ENCODE measurements at places on chromosomes 11 and 22.

GRCh38 chr11:34154059-34154875 lies 48.8 kb downstream of the NAT10 start:
- no peak for DNase-seq

- DNase-seq, result no peak
Observed at GRCh38 chr11:612201-612960, 3.4 kb downstream of the IRF7 start.

GRCh38 chr22:19823191-19823901 lies 31.3 kb downstream of the GNB1L start:
- DNase-seq, result no peak

DNA sequence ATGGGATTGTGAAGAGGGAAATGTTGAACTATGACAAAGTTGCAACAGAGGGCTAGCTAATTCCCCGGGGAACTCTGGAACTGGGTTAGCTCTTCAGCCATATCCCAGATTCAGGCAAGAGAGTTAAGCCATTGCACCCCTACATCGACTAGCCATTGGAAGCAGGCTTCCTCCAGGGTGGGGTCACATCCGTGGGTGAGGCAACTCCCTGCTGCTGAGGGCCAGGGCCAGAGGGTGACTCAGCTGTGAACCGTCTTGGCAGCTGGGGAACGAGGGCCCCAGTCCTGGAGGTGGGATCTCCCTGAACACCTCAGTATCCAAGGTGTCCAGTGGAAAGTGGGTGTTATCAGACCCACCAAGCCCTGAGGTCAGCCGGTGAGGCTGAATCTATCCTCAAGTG lies 41.1 kb downstream of the RPS6KA4 start:
- DNase-seq, result no peak

GRCh38 chr11:22276535-22276934 lies 61.6 kb upstream of the SLC17A6 start:
- DNase-seq, result no peak

- peak; percentile 26 for DNase-seq
Observed at GRCh38 chr11:61797263-61797944, 4.7 kb downstream of the FEN1 start.

- no peak for DNase-seq
Observed at GRCh38 chr11:69985641-69986439, 92.3 kb upstream of the ANO1 start.

GRCh38 chr22:44218071-44218470 lies 37.3 kb downstream of the PARVG start:
- no peak for DNase-seq

DNA sequence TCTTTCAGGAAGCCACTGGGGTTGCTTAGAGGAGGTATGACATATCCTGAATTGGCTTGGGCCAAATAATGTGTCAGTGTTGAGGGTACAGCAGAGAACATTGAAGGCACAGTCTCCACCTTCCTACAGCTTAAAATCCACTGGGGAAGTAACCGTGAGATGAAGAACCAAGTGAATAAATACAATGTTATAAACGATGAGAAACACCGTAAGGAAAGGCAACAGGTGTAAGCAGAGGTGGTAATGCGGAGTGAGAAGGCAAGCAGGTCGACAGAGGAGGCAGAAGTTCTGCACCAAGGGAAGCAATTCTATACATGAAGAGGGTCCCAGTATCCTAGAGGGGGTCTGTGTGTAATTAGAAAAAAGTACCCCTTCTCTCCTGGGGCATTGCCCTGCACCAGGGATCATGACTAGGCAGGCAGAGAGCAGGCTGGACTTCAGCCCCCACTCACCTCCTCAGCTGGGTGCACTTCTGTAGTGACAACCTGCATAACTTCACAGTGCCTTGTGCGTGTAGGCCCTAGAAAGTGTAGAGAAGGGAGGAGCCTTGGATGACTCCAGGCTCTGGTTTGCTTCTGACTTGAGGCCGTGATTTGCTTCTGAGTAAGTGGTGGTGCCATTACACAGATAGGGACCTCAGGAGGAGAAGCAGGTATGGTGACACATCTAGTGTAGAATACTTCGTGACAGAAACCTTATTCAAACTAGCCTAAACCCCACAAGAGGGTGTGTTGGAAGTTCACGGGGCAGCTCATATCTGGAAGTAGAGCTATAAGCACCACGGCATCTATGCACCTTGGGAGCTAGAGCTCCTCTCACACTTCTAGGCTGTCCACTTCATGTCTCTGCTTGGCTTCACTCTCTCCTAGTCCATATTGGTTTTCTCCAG lies 4.9 kb downstream of the MYOD1 start:
- DNase-seq, result no peak

DNA sequence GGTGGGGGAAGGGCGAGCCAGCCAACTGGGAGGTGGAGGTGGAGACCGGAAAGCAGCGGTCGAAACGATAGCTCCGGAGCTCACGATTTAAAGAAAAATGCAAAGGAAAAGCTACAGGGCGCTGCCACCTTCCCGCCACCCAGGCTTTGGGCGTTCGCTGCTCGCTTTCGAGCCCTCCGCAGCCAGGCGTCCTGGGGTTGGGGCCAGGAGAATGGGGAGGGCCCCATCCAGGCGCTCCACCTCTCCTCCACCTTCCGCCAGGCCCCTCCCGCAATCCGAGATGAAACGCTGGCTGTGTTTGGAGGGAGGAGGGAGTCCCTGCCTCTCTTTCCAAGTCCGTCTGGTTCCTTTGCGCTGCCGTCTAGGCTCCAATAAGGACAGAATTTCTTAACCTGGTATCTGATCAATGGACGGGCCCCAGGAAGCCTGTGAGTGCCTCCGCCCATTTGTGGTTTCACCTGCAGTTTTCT lies 483 bp upstream of the ABTB2 start:
- peak; percentile 74 for DNase-seq

- no peak for DNase-seq
Observed at GRCh38 chr11:68956142-68956541, 24.6 kb downstream of the MRGPRD start.

DNA sequence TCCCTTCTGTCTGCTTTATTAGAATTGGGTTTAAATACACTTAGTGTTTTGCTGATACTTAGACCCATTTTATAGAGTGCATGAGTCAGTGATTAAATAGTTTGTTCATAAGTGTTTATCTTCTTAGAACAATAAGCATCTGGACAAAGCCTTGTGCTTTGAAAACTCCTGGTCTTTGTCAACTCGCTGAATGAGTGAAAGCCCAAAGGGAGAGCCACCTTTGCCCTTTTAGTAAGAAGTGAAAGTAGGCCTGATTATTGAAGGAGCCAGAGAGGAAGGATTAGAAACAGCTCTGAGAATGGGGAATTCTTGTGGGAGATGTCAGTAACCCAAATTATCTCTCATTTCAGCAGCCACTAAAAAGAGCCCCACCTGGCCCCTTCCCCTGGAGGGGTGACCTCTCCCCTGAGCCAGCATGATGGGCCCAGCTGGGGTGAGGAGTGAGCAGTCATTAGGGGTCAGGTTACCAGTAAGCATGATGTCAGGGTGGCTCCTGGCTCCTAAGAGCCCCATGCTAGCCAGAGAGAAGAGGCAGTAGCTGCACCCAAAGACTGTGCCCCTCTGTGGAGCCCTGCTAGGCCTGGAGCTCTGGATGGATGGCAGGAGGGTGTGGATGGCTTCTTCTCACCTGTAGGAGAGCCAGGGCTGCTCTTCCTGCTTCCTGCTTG lies 125.1 kb upstream of the E2F8 start:
- DNase-seq, result peak; percentile 9

DNA sequence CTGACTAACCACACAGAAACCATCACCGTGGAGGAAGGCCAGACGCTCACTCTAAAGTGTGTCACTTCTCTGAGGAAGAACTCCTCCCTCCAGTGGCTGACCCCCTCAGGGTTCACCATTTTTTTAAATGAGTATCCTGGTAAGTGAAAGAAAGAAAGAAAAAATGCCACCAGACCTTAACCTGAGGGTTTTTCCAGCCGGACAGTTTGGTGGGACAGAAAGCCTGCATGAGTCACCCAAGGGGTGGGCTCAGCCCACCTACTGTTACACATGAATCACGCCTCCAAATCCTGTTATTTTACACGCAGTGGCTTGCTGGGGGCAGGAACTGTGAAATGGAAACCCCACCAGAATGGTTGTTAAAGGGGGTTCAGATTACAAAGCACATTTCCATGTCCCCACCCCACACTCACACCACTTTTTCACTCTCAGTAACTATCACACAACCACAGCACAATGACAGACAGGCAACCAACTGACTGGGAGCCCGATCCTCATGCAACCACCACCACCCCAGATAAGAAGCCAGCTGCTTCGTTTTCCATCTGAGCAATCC lies 11.9 kb downstream of the CRTAM start:
- no peak for DNase-seq

DNA sequence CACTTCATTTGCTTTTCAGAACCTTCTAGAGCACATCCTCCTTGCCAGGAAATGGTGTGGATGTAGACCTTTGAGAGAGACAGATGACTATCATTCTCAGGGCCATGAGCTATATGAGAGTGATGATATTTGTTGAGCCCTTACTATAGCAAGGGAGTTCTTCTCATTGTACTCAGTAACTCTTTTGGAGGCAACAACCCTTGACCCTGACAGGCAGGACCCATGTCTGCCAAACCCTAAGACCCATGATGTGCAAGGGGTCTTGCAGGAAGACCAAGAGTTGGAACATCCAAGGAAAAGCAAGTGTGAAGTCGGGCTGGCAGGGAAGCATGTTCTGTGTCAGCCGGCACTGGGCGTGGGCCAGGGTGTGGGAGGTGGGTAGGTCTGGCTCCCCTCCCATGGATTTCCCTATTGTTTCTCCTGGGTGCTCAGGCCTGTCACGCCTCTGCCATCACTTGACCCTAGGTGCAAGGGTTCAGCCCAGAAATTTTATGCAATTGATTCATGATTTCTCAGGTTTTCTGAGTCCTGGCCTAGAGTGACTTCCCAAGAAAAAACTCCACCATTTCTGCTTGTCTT lies 1.2 kb downstream of the FOLR3 start:
- DNase-seq, result no peak

GRCh38 chr11:16977136-16977993 lies 36.8 kb downstream of the PLEKHA7 start:
- DNase-seq, result no peak

GRCh38 chr22:30893434-30894370 lies 74.9 kb downstream of the MORC2 start:
- DNase-seq, result no peak

- no peak for DNase-seq
Observed at GRCh38 chr11:36567694-36568093, at the start of gene RAG1. Gene RAG1, plus strand, starts transcription at chr11:36568007. Its CDS starts 5,298 bp downstream, at chr11:36573305.

GRCh38 chr11:47374720-47375019 lies 3.7 kb downstream of the SPI1 start:
- DNase-seq, result no peak

DNA sequence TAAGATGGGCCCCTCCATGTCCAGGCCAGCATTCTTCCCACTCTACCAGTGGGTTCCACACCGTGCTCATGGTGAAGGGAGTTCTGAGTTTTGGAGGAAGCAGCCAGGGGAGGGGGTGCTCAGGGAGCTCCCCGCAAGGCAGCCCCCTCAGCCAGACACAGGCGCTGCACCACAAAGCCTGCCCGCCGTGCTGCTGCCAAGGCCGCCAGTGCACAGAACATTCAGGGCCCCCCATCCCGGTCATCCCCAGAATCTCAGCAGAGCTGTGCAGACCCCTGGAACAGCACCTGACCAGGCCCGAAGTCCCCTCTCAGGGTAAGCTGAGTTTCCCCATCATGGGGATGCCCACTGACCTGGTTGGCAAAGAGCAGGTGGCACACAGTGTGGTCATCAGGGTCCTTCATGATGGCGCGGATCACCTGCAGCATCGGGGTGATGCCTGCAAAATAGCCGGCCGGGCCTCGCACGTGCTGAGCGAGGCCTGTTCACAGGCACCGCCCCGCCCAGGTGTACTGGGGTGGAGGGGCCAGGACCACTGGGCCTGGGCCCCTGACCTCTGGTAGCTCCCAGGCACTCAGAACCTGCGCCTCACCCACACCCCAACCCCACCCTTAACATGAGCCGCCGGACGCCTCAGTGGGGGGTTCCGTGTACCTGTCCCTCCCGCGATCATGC lies 12.4 kb upstream of the POLDIP3 start:
- DNase-seq, result no peak

- DNase-seq, result no peak
Observed at GRCh38 chr11:115497303-115497702, 6.9 kb downstream of the CADM1 start.
